ENCODE measurements at places on chromosomes 2 and 18.

DNA sequence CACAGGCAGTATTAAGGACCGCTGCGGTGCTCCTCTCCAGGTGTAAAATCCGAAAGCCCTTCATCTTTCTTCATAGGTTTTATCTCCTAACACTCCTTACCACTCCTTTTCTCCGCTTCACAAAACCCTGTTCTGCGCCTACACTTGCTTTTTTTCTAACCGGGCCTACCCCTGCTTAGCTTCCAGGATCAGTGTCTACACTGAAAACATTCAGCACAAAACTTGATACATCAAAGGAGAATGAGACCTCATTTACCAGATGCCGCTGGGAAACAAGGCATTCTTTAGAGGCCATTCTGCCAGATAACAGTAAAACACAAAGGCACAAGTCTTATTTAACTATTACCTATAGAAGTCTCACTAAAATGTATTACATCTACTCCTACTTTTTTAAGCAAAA, 13.1 kb downstream of the CHST10 start:
- DNase-seq, result no peak

- DNase-seq, result peak; percentile 9
Measured at GRCh38 chr18:64678048-64678447, 529.2 kb upstream of the LINC00305 start.

- DNase-seq, result no peak
Measured at GRCh38 chr2:181106789-181107627, 126.6 kb downstream of the UBE2E3 start.

DNA sequence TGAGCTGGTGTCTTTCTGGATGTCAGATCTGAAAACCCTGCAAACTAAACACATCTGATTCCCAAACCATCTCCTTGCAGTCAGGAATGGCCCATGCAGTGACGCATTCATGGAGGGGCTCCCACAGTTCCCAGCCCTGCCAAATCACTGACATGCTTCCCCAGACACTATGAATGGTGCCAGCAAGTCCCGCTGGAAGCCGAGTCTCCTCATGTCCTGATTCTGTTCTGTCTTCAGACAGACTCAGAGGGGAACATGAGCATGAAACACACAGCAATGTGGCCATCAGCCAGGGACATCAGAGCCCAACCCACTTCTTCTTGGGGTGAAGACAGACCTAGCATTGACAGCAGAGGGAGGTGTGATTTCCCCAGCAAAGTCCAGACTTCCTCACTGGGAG, 83.7 kb downstream of the TTC32 start:
- DNase-seq, result no peak

DNA sequence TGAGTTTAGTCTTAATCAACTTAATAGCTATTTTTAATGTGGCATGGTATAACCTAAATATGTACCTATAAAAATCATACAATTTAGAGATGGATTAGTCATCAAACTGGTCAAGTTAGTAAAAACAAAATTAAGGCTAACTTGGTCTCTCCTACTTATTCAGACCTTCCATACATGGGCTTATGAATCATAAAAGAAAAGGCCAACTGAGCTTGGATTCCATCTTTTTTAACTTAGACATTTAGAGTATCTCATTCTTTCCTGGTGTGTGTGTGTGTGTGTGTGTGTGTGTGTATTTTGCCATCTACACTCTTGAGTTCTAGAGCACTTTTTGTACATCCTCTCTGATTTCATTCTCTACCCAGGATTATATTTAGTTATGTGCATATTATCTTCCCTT, 637.5 kb downstream of the PLCL1 start:
- DNase-seq, result no peak

Measured in left hindlimb (tissue), 1 donor.